ENCODE measurements at places on chromosomes 1 and 21.

GRCh38 chr21:46304955-46305354 is 18.7 kb downstream of the C21orf58 start:
- DNase-seq = no peak

GRCh38 chr1:53462769-53463501 is 3.7 kb downstream of the DMRTB1 start:
- DNase-seq = no peak

DNA sequence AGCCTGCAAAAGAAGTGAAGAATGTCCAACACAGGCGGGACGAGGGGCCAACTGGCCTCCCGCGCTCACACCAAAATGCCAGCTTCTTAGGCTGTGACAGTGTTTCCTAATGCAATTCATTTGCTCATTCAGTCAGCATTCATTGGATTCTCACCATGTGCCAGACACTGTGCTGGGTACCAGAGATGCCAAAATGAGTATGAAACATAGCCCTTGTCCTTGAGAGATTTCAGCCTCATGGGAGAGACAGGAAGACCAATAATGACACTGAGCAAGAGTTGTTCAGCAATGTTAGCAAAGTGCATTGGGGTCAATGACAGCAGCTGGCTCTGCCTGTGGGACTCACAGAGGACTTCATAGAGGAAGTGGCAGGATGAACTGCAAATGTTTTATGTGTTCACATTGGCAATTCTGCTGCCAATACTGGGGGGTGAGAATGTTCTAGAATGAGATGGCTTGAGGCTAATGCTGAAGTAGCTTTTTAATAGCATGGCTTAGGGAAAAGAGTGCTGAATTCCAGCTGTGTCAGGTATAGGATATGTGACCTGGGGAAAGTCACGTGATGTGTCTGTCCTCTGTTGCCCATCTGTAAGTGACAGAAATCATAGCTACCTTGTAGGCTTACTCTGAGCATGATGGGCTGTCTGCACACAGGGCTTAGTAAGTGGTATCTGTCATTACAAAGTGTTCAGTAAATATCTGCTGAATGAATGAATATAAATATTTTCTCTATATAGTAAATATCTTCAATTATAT is 58.3 kb upstream of the KIF26B start:
- DNase-seq = no peak

DNA sequence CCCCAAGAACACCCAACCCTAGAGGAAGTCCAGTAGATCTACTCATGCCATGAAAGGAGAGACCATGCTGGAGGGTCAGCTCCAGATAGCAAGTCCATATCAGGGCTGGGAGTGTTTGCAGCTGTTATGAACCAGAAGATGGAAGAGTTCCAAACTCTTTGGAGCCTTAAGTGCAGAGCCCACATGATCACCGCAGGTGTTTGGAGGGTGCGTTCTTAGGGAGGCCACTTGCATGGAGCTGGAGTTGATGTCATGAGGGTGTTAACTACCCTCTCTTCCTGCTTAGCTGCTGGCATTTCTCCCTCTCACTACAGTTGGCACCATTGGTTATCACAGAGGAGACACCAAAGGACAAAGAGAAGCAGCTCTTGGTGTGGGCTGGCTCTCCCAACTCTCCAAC is 616.9 kb downstream of the AJAP1 start:
- no peak for DNase-seq

GRCh38 chr1:48205522-48205921 is 17.0 kb upstream of the SLC5A9 start:
- no peak for DNase-seq

GRCh38 chr1:62841587-62842169 is 57.7 kb downstream of the ATG4C start:
- peak; percentile 75 for DNase-seq

- DNase-seq = peak; percentile 72
These were observed 27.5 kb upstream of the EPB41 start for GRCh38 chr1:28886731-28887418.

DNA sequence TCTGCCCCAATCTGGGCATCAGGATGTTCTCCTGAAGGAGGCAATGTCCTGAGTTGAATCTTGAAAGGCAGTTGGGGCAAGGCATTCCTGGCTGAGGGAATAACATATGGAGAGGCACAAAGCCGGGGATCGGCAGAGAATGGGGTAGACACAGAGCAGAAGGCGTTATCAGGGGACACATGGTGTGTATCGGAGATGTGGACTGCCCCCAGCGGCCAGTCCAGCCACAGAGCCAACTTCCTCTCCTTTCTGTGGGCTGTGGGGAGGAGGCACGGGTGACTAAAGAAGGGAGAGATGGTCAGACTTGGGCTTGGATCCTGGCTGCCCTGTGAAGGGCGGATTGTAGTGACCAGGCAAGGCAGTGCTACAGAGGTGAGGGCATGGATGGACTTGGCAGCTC is 32.1 kb downstream of the FOXD2 start:
- no peak for DNase-seq

DNA sequence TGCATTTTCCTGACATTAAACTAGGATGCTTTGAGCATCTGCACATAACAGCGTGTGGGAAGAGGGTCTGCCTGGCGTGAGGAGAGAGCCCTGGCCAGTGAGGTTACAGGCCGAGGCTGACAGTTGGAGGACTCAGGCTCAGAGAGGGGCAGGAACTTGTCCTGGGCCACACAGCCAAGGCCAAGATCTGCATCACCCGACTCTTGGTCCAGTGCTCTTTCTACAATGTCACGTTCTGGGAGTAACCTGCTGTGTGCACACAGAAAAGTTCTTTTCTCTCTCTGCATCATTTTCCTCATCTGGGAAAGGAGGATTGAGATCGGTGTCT is 42.8 kb upstream of the RUNX3 start:
- no peak for DNase-seq

- no peak for DNase-seq
These were observed 49.8 kb downstream of the KCNT2 start for GRCh38 chr1:196558411-196558810.

- no peak for DNase-seq
These were observed 1.7 kb upstream of the GADD45A start for GRCh38 chr1:67683316-67683715.

- no peak for DNase-seq
These were observed 17.5 kb downstream of the LRRIQ3 start for GRCh38 chr1:74180490-74180889.

DNA sequence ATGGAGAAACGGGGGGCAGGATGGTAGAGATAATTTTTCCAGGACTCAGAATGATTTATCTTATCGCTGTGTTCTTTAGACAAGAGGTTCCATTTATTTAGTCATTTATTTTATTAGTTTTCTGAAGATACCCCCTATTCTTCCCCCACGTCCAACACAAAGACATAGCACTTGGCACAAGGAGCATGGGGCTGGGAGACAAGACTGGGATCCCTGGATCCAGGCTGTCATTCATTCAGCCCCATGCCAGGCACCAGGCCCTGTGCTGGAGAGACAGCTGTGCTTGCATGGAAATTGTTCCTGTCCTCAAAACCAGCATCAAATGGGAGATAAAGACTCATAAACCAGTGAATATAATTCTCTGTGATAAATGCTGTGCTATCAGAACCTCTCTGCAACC is 27.1 kb upstream of the PLXNA2 start:
- DNase-seq = no peak

DNA sequence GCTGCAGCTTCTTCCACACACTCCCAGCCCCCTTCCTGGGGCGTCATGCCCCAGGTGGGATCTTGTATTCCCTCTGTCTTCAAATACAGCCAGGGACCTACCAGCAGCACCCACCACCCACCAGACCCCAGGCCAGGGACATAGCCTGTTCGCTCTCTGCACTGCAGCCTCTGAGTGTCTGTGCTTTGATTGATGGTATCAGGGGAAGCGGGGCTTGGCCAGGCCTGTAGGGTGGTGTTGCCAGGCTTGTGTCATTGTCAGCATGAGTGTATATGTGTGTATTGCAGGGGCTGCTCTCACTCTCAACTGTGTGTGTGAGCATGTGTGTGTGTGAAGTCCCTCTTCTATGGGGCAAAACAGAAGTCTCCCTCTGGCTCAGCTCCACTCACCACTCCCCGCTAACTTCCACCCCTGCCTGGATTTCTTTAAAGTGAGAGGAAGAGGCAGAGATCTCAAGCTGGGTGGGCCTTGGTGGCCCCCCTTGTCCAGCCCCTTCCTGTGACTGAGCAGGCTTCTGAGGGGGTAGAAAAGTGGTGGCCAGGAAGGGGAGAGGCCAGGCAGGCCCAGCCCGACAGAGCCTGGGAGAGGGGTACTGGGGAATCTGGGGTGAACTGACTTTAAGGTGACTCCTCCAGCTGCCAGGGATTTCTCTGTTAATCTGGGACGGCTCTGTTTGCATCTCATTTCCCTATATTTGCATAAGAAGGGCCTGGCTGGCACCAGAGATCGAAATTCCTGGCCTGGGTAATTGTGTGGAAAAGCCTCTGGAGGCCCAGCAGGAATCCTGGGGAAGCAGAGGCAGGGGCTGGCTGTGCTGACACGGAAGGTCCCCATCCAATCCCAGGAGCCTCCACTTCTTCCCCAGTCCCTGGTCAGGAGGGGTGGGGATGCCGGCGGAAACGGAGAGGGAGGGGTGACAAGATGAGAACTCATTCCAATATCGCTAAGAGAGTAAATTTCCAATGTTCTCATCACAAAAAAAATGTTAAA is 18.6 kb upstream of the ADGRB2 start:
- DNase-seq = no peak

GRCh38 chr1:116740296-116740695 is 13.9 kb upstream of the CD2 start:
- no peak for DNase-seq

- DNase-seq = no peak
These were observed 2.6 kb upstream of the TMCO4 start for GRCh38 chr1:19802269-19802668.

DNA sequence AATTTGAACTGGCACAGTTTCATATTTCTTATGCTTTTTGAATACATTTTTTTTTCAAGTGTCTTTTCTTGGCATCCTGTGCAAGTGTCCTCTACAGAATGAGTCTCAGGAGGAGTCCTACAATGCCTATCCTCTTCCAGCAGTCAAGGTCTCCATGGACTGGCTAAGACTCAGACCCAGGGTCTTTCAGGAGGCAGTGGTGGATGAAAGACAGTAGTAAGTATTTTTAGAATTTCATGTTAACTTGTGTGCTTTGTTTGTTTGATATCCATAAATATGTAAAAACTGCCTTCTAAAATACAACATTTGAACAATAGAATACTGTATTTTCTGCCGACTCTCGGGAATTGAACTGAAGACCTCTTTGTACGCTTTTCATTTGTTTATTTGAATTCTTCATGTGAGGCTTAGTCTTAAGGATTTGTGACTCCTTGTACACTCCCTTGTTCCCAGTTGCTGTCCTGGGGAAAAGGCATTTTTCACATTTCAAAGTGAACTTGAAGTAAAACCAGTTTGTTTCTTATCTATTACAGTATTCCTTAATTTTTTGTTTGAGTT is 56.6 kb downstream of the NCF2 start:
- DNase-seq = no peak

- DNase-seq = no peak
These were observed 3.0 kb upstream of the HCRTR1 start for GRCh38 chr1:31614414-31615005.

DNA sequence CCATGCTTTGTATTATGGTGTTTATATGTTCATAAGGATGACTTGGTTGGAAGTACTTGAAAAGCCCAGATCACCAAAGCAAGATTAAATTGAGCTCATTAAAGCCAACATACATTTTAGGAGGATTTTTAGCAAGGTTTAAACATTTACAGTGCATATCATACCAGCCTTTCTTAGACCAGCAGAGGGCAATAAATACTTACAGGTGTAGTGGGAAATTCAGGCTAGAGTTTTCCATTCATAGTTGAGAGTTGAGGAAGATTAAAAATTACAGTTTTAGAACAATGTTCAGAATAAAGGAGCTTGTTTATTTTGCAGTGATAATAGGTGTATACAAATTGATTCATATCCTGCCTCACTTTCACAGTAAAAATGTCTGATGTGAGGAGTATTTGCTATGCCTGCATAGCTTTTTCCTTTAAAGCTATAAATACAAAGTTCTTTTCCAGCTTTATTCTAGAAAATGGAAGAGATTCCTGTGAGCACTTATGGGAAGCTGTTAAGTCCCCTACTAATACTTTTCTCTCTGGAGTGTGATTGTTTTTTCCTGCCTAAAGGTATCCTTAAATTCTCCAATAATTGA is 35.3 kb downstream of the DTL start:
- peak; percentile 60 for DNase-seq

GRCh38 chr1:185017338-185017737 is 28.0 kb upstream of the RNF2 start:
- no peak for DNase-seq

- no peak for DNase-seq
These were observed 37.3 kb downstream of the NENF start for GRCh38 chr1:212470059-212470458.

DNA sequence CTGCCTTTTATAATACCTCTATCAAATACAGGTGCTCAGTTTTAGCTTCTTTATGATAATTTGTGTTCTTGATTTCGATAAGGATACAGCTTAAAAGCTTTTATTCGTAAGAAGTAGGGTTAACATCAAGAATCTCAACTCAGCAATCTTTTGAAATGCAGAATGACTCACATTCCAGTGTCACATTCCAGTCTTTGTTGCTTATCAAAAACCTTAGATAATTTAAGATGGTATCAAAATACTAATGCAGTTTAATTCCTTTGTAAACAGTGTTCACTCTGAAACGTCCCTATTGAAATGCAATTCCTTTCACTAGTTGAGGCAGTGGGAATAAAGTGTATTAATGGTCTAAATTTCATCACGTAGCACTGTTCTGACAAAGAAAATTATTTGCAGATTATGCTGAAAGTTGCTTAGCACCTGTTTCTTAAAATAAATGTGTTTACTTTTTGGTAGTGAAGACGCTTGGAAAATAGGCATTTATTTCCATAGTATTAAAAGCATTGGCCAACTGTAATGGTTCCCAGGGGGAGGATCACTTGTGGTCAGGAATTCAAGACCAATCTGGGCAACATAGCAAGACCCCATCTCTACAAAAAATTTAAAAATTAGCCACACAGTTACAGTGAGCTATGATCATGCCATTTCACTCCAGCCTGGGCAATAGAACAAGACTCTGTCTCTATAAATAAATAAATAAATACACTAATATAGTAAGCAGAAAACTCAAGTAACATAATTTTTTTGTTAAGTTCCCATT is 10.1 kb upstream of the CNN3 start:
- DNase-seq = no peak

GRCh38 chr1:83632906-83633305 is 366.0 kb downstream of the TTLL7 start:
- DNase-seq = no peak

DNA sequence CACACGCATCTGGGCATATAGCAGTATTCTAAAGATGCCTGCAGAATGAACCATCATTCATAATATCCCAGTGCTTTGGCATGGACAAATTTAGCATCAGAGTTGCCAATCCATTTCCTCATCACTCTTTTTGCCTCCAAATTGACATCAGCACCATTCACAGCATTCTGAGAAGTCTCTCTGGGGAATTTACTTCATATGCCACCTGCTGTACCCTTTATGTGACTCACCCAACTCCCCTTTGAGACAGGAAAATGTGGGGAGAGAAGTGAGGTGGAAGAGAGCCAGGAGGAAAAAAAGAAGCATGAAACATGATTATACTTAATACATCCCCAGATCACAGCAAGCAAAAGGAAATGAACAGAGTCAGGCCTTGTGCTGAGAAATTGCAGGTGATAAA is 37.4 kb downstream of the RAB3B start:
- DNase-seq = no peak
